ENCODE measurements at places on chromosomes 6 and 20.

DNA sequence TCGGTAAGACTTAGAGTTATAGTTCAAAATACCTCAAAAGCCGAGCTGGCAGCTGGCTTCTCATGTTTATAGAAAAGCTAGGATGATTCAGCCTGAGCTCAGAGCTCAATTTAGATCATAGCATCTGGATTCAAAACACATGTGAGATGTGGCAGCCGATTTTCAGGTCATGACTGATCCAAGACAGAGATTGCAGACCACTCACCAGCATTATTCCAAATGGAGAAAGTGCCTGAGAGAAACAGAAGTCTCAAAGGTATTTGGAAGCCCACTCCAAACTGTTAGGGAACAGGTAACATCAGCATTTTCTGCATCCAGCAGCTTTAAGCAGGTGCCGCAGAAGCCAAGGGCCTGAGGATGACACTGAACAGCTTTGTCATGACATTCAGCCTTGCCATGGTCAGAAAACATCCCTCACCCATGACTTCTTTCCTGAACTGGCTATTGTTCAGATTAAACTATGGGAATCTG lies 102.2 kb downstream of the BACH2 start:
- DNase-seq, result no peak

- DNase-seq, result no peak
Measured at GRCh38 chr20:44014807-44015732, 100.4 kb downstream of the TOX2 start.

DNA sequence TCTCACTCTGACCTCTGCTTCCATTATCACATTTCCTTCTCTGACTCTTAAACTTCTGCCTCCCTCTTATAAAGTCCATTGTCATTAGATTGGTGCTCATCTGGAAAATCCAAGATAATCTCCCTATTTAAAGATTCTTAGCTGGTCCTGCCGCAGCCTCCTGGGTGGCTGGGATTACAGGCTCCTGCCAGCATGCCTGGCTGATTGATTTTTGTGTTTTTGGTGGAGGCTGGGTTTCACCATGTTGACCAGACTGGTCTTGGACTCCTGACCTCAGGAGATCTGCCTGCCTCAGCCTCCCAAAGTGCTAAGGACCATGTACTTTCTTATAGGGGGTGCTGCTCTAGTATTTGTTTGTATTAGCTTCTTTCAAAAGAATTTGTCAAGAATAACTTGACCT lies 5.3 kb upstream of the RPF2 start:
- no peak for DNase-seq

DNA sequence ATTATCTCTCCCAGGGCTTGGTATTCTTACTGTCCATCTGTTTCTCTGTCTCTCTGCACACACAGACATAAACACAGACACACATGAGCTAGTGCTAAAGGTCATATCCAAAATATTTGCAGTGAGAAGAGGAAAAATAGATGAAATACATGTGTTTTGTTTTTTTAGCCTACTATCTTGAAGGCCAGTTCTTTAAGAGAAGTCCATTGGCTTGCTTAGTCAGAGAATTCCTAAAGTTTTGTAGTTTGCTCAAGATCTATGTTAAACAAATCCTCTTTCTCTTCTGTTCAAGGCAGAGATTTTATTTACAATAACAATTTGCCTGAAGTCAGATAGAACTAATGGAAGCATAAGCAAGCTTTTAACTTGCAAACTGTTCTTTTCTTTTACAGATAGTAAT lies 120.0 kb upstream of the AKIRIN2 start:
- DNase-seq, result no peak

DNA sequence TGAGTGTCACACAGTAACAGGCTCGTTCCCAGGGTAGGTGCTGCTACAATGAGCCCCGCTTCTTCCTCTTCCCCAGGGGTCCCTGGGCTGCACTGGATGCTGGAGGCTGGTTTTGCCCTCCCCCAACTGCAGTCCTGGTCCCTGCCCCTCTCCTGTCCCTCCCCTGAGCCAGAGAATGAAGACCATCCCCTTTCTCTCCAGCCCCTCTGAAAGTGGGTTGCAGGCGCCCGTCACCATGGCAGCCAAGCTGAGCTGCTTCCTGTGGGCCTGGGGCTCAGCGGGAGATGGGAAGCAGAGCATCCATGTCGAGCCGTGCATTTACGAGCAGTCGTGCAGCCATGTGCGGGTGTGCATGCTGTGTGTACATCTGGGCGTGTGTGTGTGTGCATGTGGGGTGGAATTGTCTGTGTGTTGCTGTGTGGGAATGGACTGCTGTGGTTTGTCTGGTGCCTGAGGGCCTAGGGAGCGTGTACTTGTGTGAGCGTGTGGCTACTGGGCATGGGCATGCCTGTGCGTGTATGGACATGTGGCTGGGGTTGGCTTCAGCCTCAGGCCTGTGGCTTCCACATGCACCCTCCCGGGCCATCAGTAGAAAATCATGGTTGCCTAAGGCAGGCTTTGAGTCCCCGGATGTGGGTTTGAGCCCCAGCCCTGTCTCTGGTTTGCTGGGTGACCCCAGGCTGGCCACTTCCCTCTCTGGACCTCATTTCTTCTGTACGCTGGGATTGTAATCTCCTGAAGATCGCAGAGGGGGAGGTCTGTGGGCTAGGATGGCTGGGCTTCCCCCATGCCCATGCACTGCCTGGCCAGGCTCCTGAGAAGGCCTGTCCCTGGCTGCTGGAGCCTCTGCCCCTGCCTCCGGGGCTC lies 48.8 kb downstream of the SRC start:
- DNase-seq, result no peak

- no peak for DNase-seq
Measured at GRCh38 chr20:63854766-63855362, 6.4 kb upstream of the ABHD16B start.

DNA sequence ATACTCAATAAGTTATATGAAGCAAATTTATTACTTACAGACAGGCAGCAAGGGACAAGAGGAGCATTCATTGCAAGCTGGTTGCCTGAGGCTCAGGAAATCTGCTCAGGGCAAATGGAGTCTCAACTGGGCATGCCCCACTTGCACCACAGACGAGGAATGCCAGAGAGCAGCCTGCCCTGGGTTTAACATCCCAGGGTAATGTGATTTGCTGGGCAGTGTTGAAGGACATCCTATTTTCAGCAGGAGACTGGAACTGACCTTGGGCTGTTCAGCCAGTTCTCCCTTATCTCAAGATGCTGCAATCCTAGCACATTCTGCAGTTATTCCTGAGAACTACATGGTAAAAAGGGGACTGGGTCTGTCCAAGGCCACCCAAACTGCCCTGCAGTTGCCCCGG lies 3.8 kb upstream of the ENTPD6 start:
- DNase-seq, result no peak
